Amniotic stem cell (primary cell): ENCODE measurements at places on chromosomes 4 and X.

DNA sequence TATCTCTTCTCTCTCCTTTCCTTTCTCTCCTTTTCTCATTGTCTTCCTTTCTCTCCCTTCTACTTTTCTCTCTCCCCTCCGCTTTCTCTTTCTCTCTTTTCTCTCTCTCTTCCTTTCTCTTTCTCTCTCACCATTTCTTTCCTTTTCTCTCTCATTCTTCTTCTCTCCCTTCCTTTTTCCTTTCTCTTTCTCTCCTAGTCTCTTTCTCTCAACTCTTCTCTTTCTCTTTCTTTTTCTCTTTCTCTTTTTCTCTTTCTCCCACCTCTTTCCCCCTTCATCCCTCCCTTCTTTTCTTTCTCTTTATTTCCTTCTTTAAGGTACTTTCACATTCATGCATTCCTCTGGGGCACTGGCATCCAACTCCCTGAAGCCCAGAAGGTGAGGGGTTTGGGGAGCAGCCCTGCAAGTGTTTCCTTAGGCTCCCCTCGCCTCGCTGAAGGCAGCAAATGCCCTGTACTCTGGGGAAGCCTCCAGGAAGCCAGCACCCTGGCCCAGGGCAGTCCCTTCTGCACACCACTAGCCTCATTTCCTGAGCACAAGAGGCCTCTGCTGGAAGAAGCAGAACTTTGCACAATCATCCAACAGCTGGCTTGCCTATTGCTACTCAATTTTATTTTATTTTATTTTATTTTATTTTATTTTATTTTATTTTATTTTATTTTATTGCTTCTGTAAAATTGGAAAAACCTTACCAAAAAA, 124.2 kb downstream of the NFKB1 start:
- DNase-seq: no peak

GRCh38 chr4:159071969-159072765, 30.7 kb upstream of the RAPGEF2 start:
- DNase-seq: no peak

- DNase-seq: no peak
Observed at GRCh38 chr4:7607156-7607910, 172.6 kb upstream of the PSAPL1 start.

GRCh38 chr4:71300964-71301363, 37.9 kb upstream of the SLC4A4 start:
- no peak for DNase-seq

GRCh38 chr4:100062921-100063320, 112.8 kb upstream of the H2AZ1 start:
- no peak for DNase-seq

DNA sequence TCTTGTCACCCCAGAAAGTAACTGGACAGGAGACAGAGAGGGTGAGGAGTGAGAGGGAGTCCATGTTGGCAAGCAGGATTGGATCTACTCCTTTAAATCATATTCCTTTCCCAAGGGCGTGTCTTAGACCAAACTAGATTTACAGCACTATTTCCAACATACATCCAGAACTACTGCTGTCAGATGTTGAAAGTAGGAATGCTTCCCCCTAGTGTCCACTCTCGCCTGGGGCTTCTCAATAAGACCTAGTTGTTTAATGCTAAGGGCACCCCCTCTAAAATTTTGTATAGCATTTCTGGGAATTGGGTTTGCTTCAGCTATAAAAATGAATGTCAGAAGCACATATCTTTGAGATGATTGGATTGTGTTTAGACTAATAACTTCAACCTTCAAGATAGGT, 13.3 kb downstream of the OFD1 start:
- DNase-seq: peak; percentile 24

DNA sequence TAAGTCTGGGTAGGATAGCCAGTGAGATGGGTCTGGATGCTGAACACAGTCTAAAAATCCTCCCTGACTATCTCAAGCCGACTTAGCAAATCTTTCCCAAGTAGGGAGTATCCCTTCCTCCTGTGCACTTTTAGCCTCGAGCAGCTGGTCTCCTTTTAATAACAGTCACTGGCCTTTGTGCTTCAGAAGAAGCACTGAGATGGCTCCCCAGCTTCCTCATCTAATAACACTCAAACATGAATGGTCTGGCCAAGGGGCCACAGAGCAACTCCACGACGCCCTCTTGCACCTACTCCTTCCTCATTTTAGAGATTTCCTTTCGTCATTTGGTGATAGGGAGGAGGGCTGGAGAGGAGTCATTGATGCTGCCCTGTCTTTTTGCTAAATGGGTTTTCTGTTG, 78.8 kb upstream of the TMEM150C start:
- no peak for DNase-seq

- DNase-seq: no peak
Observed at GRCh38 chr4:148445071-148445859, 3.1 kb upstream of the NR3C2 start.

DNA sequence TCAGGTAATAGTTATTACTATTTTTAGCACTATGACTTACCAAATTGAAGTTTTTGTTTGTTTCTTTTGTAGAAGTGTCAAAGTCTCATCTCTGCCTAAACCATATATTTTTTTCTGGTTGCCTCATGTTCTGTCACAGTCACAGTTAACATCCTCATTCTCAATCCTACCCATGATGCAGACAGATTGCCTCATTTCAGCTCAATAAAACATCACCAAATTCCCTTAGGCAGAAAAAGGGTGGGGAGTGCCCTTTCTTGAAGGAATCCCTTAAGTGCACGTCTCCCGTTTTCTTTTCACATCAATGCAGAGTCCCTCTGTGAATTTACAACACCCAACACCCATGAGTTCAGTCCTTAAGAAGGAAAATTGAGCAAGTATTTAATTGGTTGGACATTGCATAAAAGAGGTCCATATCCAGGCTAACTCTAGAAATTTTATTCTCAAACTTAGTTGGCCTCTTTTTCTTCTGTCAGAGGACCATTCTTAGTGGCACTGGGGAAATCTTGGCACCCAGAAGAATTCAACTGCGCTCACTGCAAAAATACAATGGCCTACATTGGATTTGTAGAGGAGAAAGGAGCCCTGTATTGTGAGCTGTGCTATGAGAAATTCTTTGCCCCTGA, 103.7 kb upstream of the BMPR1B start:
- no peak for DNase-seq

DNA sequence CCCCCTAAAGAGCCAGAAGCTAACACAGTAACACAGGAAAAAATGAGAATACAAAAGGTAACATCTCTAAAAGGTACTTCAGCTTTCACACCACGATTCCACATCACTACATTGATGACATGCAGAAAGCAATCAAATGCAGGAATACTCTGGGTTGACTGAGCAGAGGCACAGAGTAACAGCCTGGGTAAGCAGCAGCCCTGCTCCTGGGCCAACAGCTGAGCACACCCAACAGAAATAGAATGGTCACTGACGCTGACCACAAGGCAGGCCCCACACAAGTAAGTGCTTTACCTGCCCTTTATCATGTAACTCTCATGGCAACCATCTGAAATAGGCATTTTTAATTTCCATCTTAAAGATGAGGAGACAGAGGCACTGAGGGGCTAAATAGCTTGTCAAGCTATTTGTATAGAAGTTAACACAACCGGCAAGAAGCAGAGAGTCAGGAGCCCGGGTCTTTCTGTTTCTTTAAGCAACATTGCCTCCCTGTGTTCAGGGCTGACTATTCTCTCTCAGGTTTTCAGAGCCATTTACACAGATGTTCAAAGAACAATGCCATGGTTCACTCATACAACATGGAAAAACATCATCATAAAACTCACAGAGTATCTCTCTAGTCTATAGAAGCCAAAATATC, 168.9 kb downstream of the ZNF674 start:
- DNase-seq: peak; percentile 24

- DNase-seq: no peak
Observed at GRCh38 chr4:188858696-188859095, 719.5 kb downstream of the TRIML1 start.

GRCh38 chrX:107683124-107683895, 55.0 kb downstream of the PRPS1 start:
- DNase-seq: no peak

- no peak for DNase-seq
Observed at GRCh38 chrX:124557976-124558375, 211.6 kb downstream of the SH2D1A start.

GRCh38 chrX:9318766-9319165, 146.1 kb upstream of the TBL1X start:
- DNase-seq: no peak

GRCh38 chrX:53831662-53832635, 145.4 kb upstream of the HUWE1 start:
- no peak for DNase-seq

GRCh38 chrX:138886769-138887168, 175.3 kb upstream of the FGF13 start:
- no peak for DNase-seq

- peak; percentile 28 for DNase-seq
Observed at GRCh38 chr4:152032722-152033131, 271.9 kb upstream of the GATB start.

DNA sequence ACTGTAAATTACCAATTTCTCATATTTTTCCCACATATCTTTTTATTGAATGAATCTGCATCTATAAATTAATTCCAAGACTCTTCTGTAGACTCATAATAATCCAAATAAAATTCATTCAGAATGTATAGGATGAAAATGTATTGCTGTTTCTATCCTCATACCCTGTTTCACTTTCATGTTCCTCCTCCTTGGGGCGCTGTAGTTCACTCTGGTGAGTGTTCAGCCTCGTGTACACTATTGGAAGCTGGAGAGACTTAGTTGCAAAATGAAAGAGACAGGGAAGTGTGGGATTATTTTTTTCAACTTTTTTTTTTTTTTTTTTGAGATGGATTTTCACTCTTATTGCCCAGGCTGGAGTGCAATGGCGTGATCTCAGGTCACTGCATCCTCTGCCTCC, 296.1 kb downstream of the TLL1 start:
- DNase-seq: no peak

GRCh38 chrX:69139516-69139915, 25.7 kb downstream of the PJA1 start:
- no peak for DNase-seq

DNA sequence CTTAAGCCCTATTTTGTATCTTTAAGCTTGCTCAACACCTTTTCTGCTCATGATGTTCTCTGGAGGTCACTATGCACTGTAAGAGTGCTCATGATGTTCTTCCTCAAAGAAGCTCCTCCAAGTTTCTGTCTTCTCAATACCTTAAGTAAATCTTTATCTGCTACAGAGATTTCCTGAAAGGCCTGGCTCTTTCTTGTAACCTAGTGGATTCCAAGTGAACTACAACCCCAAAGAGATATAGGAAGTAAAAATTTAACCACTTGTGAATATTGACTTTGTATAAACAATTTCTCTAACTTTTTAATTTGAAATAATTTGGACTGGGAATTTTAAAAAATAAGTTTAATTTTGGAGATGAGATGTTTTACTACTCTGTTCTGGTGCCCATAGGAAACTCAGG, 39.3 kb upstream of the XK start:
- no peak for DNase-seq

- DNase-seq: no peak
Observed at GRCh38 chr4:113434247-113434587, 327.3 kb downstream of the CAMK2D start.

DNA sequence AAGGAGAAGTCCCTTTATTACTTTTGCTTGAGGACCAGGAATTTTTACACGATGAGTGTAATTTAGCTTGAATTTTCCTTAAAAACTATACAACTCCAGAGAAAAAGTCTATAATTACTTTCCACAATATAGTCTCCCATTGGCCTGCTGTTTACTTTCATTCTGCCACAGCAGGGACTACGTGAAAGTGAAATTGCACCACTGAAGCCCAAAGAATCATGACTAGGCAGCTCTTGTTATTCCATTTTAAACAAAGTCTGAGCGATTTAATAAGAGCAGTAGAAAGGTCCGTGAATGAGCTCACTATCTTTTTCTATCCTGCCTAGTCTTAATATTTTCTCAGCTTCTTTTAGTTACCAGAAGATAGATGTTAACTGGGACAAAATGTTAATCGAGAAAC, 68.6 kb downstream of the ADGRG4 start:
- DNase-seq: no peak

- peak; percentile 34 for DNase-seq
Observed at GRCh38 chr4:102620697-102621497, 119.7 kb downstream of the NFKB1 start.

DNA sequence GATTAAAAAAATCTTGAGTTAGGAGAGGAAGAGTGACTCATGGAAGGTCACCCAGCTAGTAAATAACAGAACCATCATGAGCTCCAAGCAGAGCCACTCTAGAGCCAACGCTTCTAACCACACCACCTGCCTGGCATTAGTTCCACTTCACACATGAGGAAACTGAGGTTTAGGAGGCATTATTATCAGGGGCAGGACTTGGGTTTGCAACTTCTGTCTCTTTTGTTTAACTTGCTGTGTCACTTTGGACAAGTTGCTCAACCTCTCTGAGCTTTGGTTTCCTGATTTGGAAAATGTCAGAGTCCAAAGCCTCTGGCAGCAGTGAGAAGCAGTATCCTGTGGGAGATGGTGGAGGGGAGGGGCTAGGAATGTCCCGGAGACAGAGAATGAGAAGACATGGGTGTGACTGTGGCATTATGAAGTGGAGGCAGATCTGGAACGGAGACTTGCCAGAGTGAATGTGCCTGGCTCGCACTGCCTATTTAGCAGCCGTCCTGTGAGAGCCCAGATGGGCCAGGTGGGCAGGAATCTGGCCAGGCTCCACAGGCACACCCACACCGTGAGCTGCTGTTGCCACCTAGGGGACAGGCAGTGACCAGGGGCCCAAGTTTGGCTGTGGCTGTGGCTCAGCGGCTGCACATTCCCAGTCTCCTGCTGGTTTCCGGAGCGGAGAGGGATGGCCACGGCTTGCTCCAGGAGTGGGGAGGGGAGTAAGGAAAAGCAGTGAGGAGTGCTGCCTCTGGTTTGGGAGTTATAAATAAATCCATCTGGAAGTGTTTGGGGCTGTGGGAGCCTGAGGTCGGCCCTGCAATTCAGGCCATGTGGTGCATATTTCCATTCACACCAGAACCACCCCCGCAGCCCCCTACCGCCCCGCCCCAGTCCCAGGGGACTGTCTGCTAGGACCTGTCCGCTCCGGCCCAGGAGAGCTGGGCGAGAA, 93.4 kb downstream of the NHSL2 start:
- DNase-seq: no peak

DNA sequence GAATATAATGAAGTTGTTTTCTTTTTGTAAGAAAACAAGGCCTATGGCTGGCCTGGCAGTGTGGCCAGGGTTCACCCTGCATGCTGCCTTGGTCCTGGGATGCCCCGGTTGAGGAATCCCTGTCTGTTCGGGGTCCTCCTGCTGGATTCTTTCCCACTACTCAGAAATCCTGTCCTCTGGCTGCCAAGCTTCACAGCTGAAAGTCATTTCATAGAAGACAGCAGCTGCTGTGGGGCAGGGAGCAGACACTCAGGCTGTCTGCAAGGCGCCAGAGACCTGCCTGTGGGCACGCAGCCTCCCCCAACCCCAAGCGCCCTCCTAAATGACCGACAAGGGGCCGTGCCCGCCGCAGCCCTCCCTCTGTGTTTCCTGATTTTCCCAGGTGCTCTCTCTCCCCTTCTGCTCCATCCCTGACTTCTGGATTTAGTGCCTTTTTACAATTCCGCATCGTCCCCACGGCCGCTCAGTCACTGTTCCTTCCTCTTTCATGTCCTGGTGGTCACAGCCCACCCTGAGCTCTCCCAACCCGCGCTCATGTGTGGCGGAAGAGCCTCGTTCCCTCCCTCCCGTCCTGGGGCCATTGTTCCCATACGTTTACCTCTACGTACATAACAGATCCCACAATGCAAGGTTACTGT, 27.5 kb downstream of the ZFYVE28 start:
- DNase-seq: no peak
